Mucosa of descending colon (tissue), 3 donors: ENCODE measurements at places on chromosomes 2 and 18.

- DNase-seq, result no peak
Observed at GRCh38 chr2:59277671-59278070, 1036.5 kb upstream of the FANCL start.

- DNase-seq, result no peak
Observed at GRCh38 chr2:173249661-173250641, 104.7 kb upstream of the CDCA7 start.

GRCh38 chr18:28757466-28758008, 580.6 kb upstream of the CDH2 start:
- no peak for DNase-seq

DNA sequence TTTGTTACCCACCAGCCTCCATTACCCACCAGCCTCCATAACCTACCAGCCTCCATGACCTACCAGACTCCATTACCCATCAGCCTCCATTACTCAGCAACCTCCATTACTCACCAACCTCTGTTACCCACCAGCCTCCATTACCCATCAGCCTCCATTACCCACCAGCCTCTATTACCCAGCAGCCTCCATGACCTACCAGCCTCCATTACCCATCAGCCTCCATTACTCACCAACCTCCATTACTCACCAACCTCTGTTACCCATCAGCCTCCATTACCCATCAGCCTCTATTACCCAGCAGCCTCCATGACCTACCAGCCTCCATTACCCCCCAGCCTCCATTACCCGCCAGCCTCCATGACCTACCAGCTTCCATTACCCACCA, 133.3 kb upstream of the HS6ST1 start:
- no peak for DNase-seq

GRCh38 chr2:188897096-188897495, 77.1 kb upstream of the COL3A1 start:
- no peak for DNase-seq
